HepG2 (cell line): ENCODE measurements at places on chromosomes 6 and 20. TPM values are rescaled to one million over a fixed set of nuclear protein-coding genes. Genes with fewer than 3 reads are reported as not detected.

Gene F13A1
- polyA plus RNA-seq = not detected in 2 replicates

Gene RCAN2
- not detected in 2 replicates for polyA plus RNA-seq

Gene SAMD3
- polyA plus RNA-seq = not detected in 2 replicates

Gene VIP
- polyA plus RNA-seq = not detected in 2 replicates

Gene NEURL2
- polyA plus RNA-seq = 7.2 and 12.2 TPM in 2 replicates

Gene ANKRD66
- polyA plus RNA-seq = not detected in 2 replicates

Gene DACT2
- polyA plus RNA-seq = 0.10 and 0.15 TPM in 2 replicates

Gene SPTLC3
- 13.0 and 20.5 TPM in 2 replicates for polyA plus RNA-seq

Gene FUT9
- under 0.01 and 0.01 TPM in 2 replicates for polyA plus RNA-seq

Gene PSORS1C1
- polyA plus RNA-seq = 0.01 and 0.24 TPM in 2 replicates

Gene TAGAP
- not detected in 2 replicates for polyA plus RNA-seq

Gene ZNFX1
- polyA plus RNA-seq = 2.9 and 3.5 TPM in 2 replicates

Gene MLN
- not detected in 2 replicates for polyA plus RNA-seq

Gene ADA
- polyA plus RNA-seq = 9.8 and 11.3 TPM in 2 replicates

Gene DEFB127
- not detected in 2 replicates for polyA plus RNA-seq

Gene OR2J3
- polyA plus RNA-seq = 0.46 and 0.70 TPM in 2 replicates

Gene MOG
- not detected in 2 replicates for polyA plus RNA-seq

Gene COL19A1
- not detected in 2 replicates for polyA plus RNA-seq

Gene OVOL2
- polyA plus RNA-seq = 0.10 and 0.20 TPM in 2 replicates

Gene PRL
- not detected in 2 replicates for polyA plus RNA-seq

Gene HACE1
- 5.9 and 8.9 TPM in 2 replicates for polyA plus RNA-seq

Gene SRSF6
- polyA plus RNA-seq = 151 and 156 TPM in 2 replicates

Gene COL11A2
- 0.55 and 0.73 TPM in 2 replicates for polyA plus RNA-seq

Gene TREM1
- polyA plus RNA-seq = 0.27 and 0.49 TPM in 2 replicates

Gene ARHGAP40
- 2.1 and 2.7 TPM in 2 replicates for polyA plus RNA-seq

Gene TCF15
- not detected in 2 replicates for polyA plus RNA-seq

Gene RNF39
- 1.8 and 2.2 TPM in 2 replicates for polyA plus RNA-seq

Gene BNIP5
- 0.01 TPM in 1 of 2 replicates, not detected in the other for polyA plus RNA-seq

Gene OGFR
- 47.7 and 62.2 TPM in 2 replicates for polyA plus RNA-seq

Gene LAMA5
- 21.0 and 22.7 TPM in 2 replicates for polyA plus RNA-seq

Gene GUCA1A
- polyA plus RNA-seq = not detected in 2 replicates

Gene CLPSL2
- not detected in 2 replicates for polyA plus RNA-seq

Gene EBF4
- 2.2 and 5.2 TPM in 2 replicates for polyA plus RNA-seq

Gene DYNLRB1
- 244 and 285 TPM in 2 replicates for polyA plus RNA-seq

Gene RIMS1
- not detected in 2 replicates for polyA plus RNA-seq

Gene SCRT2
- not detected in 2 replicates for polyA plus RNA-seq
